Mammary microvascular endothelial cell (primary cell): ENCODE measurements at places on chromosomes 4 and X. TPM values are rescaled to one million over a fixed set of nuclear protein-coding genes. Genes with fewer than 3 reads are reported as not detected.

Gene PLAC8
- total RNA-seq: 1.5 and 2.1 TPM in 2 replicates

Gene HPRT1
- total RNA-seq: 18.0 and 20.7 TPM in 2 replicates

Gene MAGED4B
- total RNA-seq: 9.2 and 9.8 TPM in 2 replicates

Gene TRIM61
- total RNA-seq: not detected in 2 replicates

Gene SLC34A2
- total RNA-seq: not detected in 2 replicates

Gene SSX3
- total RNA-seq: not detected in 2 replicates

Gene MAGEA8
- total RNA-seq: not detected in 2 replicates

Gene OTC
- not detected in 2 replicates for total RNA-seq

Gene HS3ST1
- 0.98 and 5.0 TPM in 2 replicates for total RNA-seq

Gene PCDH11X
- total RNA-seq: not detected in 2 replicates

Gene UGT2B15
- total RNA-seq: not detected in 2 replicates

Gene L1CAM
- total RNA-seq: 0.05 TPM in 1 of 2 replicates, not detected in the other

Gene MAP9
- 0.07 and 0.30 TPM in 2 replicates for total RNA-seq

Gene F11
- not detected in 2 replicates for total RNA-seq

Gene SPANXC
- not detected in 2 replicates for total RNA-seq

Gene SLC16A2
- total RNA-seq: 0.39 and 0.60 TPM in 2 replicates

Gene HTR2C
- not detected in 2 replicates for total RNA-seq

Gene HOPX
- 25.9 and 27.2 TPM in 2 replicates for total RNA-seq

Gene ASB9
- 24.5 and 27.0 TPM in 2 replicates for total RNA-seq

Gene ARHGAP36
- not detected in 2 replicates for total RNA-seq

Gene PRPS2
- total RNA-seq: 26.4 and 32.3 TPM in 2 replicates

Gene TMEM156
- total RNA-seq: 4.4 and 6.0 TPM in 2 replicates
